Stimulated activated CD4-positive, alpha-beta T cell treated with anti-CD3 and anti-CD28 coated beads, Interleukin-15, amount 100 ng/mL, for 48 hours (primary cell): ENCODE measurements at places on chromosomes 4 and X.

DNA sequence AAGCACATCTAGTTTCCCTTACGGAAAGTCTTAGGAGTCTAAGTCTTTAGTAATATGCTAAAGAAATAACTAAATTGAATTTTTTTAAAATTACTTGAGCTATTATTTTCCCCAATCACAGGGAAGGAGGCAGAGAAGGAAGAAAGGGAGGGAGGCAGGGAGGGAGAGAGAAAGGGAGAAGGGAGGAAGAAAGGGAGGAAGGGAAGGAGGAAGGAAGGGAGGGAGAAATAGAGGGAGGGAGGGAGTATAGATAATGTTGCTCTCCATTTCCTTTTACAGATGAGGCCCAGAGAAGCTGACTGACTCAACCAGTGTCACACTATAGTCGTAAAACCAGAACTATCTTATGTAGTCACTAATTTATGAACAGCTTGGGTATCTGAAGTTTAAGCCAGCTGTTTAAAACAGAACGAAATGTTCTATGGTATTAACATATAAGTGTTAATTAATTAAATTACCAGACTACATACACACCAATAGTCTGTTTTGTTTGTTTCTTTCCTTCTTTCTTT, 14.6 kb downstream of the SH3RF1 start:
- no peak for DNase-seq

DNA sequence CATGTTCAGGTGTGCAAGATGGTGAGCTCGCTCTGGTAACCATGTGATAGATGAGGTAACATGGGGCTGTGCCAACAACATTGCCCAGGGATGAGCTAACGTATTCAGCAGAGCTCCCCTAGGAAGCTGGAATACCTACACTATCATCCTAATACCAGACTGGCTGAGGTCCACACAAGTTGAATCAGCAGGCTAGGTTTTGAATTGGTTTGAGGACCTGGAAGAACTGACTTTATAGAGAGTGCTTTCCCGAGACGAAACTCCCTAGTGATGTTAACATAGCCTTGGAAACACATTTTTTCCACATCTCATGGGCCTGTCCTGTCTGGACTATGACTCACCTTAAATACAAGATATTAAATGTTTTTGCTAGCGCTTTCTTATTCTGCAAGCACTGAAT, 56.7 kb downstream of the IGFBP7 start:
- DNase-seq = no peak

- DNase-seq = no peak
Observed at GRCh38 chr4:168636040-168636439, 139.2 kb downstream of the PALLD start.

DNA sequence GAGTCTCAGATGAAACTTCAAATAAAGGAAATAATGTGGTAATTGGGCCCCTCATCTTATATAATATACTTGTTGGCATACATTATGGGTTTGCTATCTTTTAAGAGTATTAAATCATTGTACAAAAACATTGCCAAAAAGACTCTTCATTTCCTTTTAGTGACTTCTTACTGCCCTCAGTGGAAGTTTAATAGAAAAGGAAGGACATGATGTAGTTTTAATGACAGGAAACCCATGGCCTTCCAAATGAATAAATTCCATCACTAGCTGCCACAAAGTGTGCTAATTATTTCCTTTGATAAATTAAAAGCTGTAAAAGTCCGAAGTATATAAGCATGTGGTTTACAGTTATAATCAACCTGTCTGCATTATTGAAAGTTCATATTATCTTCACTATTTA, 350.9 kb upstream of the HAND2 start:
- no peak for DNase-seq

DNA sequence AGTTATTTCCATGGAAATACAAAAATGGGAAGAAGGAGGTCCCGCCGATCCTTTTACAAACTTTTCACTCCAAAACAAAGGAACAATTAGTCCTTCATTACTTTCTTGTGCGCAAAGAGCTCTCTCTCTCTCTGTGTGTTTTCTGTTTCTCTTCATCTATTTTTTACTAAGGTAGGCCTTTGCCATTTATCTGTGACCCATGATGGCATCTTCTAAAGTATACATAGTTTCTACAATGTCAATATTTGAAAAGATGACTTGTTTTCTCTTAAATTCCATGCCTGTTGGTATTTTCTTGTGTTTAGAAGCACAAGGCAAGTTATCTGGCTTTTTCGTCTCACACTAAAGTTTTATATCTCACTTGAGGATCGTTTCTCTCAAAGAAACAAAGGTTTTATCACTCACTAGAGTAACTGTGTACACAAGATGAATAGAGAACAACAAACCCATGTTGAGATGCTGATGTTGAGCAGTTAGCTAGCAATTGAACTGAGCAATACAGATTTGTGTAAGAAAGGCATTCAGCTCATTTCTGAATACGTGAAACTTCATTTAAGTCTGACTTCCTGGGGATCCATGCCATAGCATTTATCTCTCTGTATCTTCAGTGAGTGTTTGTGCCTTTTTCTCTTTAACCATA, 250.3 kb downstream of the GBA3 start:
- DNase-seq = no peak

DNA sequence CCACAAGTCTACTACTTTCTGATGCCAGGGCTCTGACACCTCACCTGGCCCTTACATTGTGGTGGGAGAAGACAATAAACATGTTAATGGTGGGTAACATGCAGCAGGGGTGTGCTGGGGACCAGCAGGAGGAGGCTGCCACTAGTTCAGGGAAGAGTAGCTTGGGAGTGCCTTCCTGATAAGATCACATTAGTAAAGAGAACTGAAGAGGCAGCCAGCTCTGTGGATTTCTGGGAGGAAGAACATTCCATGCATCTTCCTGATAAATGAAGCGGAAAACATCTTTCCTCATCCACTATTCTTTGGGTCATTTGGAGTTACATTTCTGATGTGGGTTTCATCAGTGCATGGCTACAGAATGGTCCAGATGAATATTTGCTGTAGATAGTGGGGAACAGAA, 9.0 kb downstream of the RNF150 start:
- no peak for DNase-seq

DNA sequence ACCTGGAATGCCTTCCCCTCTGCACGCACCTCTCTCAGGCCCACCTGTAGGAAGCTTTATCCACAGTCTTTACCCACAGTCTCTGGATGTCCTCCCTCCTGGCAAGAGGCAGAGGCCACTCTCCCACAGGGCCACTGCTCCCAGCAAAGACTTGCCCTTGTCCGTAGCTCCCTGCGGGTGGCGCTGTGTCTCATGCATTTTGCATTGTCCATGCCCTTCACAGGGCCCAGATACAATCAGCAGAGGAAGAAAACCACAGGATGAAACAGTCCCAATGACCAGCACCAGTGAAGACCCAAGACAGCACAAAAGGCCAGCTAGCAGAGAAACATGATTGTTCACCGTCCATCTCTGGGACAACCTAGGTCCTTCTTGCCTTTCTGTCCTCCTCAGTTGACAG, 2.1 kb upstream of the NSG1 start:
- no peak for DNase-seq

DNA sequence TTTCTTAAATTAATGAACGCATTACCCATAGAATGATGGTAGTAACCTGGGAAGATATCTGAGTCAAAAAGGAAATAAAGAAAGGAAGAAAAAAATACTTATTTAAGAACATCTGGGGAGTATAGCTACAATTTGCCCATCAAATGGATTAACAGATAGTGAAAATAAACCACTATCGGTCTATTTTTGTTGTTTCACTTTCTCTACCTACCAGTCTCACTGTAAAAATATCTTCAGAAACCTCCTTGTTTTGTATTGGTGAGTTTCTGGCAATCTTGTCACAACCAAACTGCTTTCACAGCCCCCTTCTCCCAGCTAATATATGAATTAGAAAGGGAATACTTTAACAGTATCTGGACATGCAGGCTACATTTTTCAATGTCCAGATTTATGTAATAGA, 783.5 kb downstream of the STPG2 start:
- DNase-seq = no peak

- no peak for DNase-seq
Observed at GRCh38 chrX:153984351-153985178, 12.0 kb downstream of the TMEM187 start.

DNA sequence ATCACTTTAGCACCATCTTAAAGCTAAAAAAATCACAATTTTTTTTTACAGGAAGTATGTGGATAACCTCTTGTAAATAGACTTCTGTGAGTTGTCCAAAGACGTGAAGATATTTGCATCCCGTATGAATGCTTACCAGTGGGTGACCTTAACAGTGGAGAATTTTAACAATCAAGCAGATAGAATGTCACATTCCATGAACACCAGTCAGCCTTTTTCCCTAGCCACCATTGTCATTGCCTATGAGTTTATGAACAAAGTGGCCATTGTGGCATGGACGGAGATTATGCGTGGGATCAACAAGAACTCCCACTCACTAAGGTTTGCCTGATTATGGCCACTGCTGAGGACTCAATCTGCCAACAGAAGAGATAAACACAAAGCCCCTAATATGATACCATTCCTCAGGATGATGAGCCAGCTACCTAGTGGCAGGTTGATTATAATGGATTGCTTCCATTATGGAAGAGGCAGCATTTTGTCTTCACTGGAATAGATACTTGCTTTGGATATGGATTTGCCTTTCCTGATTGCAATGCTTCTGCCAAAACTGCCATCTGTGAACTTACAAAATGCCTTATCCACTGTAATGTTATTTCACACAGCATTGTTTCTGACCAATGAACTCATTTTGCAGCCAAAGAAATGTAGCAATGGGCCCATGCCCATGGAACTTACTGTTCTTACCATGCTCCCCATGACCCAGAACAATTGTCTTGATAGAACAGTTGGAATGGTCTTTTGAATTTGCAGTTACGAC, 830.9 kb upstream of the NDST4 start:
- DNase-seq = no peak

DNA sequence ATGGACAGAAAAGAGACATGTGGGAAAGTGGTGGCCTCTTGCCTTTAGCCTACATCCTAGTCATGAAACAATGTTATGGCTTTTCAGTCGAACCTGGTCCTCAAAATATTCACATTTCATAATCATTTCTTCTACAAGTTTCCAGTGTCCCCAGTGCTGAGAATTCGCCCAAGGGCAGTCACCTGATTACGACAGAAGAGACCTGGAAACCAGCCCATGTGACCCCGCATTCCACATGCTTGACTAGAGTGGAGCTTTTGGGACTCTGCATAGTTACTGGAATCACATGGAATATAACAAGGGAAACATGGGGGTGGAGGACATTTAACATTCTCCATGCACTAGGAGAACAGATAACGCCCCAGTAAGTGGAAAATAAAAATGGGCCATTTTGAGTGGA, 100.1 kb downstream of the PPARGC1A start:
- no peak for DNase-seq

DNA sequence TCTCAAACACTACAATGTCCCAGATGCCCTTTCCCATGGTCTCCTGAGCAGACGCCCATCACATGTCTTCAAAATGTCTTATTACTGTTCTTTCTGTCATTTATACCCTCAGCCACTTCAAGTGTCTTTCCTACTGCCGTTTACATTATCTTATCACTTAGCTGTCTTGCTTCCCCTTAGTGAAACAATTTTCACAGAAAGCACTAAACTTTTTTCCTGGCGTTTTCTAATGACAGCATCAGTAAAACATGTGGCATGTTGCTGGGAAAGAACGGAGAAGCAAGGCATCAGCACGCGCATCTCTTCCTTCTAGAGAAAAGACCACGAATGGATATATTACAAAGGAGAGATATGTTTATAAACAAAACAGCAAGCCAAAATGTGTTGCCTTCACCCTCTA, 189.7 kb upstream of the SLIT2 start:
- no peak for DNase-seq

GRCh38 chrX:154460326-154460725, 2.2 kb downstream of the PLXNA3 start:
- DNase-seq = no peak

DNA sequence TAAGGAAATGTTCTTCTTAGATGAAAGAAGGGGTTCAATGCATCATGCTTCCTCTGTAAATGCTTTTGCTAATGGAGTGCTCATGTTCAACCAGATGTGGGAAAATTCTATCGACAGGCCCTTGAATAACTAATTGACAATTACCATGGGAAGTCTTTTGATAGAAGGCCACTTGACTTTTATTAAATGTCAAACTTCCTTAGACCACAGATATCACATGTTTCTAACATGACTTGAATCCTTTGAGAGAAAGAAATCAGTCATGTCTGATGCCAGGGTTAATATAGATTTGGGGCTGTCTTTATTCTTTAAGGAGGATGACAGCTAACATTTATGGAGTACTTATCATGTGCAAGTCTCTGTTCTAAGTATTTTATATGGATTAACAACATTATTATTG, 280.1 kb downstream of the DCHS2 start:
- no peak for DNase-seq

GRCh38 chrX:155819966-155820491, 61.1 kb upstream of the VAMP7 start:
- DNase-seq = peak; percentile 30

DNA sequence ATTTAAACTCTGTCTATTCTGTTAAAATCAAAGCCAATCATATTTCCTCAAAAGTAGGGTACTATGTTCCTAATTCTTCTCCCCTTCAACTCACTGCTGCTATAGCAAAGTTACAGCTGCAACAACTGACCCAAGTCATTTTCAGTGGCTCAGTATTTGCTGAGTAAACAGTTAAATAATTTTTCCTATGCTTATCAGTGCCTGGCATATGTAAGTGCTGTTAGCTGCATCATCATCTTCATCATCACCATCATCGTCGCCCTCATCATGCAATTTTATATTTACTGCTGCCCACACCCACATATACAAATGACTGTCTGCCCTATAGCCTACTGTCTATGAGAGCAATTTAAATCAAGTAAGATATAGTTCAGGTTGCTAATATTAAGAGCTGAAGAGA, 21.9 kb downstream of the COQ2 start:
- DNase-seq = no peak

GRCh38 chrX:143363419-143363818, 153.9 kb downstream of the SPANXN3 start:
- DNase-seq = no peak
